ENCODE measurements at places on chromosomes 7 and 10.

- DNase-seq = no peak
Measured at GRCh38 chr10:114515298-114515914, 111.1 kb upstream of the AFAP1L2 start.

DNA sequence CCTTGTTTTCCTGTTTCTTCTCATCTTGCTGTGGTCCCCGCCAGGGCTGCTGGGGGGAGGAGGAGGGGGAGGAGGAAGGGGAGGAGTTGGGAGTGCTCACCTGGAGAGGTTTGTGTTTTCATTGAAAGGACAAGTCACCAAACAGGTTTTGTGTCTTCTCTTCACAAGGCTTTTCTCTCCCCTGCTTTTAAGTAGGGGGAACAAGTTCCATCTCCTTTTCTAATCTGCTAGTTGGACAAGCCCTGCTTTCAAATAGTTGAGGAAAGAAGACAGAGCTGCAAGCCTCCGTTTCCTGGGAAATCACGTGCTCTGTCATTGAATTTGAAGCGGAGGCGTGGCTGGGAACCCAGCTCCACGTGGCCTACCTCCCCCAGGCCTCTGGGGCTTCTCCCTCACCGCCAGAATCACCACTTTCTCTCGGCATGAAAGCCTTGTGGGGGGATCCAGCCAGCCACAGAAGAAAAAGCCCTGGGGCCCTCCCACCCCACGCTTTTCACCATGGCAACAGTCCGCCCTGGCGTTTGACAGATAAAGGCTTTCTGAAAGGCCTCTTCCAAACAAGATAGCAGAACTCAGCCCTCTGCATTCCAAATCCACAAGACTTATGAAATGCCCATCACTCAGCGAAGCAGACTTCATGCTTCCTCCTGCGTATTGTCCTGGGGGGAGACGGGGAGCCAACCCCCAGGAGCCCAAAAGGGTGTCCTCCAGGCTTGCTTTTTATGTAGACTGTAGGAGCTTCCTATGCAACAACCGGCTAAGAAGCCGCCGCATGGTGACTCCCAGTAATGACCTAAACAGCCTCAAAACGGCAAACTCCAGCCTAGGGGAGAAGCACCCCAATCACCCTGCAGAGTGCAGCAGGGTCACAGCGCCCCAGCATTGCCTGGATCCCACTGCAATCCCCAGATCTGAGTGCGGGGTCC is 51.7 kb downstream of the PROSER2 start:
- DNase-seq = peak; percentile 33

DNA sequence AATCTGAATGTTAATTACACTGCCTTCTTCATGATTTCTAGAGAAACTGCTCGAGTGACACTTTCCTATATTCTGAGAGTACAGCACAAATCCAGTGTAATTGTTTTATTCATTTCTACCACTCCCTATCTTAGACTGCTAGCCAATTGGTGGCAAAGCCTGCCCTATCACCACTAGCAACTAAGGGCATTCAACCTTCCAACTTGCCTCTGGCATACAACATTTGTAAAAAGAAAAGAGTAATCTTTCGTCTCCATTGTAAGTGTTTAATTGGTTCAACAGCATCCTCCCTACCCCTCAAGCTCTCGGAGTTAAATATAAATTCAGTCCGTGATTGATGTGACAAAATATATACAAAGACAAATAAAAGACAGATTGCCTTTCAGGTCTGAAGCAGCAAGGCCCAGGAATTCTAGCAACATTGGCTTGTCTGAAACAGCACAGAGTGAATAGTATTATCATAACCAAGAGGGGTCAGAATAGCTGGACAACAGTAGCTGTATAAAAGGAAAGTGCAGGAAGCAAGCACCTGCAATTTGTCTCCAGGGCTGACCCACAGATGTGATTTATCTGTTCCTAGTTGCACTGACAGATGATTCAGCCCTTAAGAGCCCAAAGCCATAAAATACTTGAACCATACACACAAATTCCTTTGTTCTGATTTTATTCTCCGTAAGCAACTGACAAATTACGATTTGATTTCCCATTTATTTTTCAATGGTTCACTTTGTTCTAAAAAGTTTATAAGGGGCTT is 47.6 kb upstream of the ANKRD1 start:
- DNase-seq = no peak

GRCh38 chr10:121640266-121640665 is 42.0 kb upstream of the FGFR2 start:
- DNase-seq = no peak

GRCh38 chr7:39446546-39446945 is 119.7 kb upstream of the YAE1 start:
- no peak for DNase-seq

GRCh38 chr10:49620286-49620810 is 6.5 kb downstream of the CHAT start:
- DNase-seq = no peak

GRCh38 chr7:134101716-134102115 is 25.4 kb upstream of the LRGUK start:
- no peak for DNase-seq

DNA sequence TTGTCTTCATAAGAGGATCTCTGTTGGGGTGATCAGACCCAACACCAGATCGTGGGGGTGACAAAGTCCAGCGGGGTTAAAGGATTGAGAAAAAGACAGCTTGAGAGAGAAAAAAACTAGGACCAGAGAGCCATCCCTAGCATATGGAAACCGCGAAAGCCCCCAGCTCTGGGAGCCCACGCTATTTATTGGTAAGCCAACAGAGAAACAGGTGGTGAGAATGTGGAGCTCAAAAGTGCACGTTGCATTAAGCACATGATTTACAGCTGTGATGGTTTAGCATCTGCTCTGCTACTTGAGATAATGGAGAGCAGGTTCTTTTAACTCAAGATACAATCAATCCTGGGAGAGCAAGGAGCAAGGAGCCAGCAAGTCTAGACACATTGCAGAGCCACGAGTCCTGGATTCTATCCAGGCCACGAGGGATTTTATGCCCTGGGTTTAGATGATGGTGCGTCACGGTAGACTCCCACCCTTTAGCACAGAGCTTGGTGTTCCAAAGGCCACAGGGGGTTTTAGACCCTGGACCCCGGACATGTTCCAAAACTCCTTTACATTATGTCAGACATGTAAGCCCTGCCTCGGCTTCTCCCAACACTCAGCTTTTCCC is 755.2 kb upstream of the SORCS1 start:
- no peak for DNase-seq

DNA sequence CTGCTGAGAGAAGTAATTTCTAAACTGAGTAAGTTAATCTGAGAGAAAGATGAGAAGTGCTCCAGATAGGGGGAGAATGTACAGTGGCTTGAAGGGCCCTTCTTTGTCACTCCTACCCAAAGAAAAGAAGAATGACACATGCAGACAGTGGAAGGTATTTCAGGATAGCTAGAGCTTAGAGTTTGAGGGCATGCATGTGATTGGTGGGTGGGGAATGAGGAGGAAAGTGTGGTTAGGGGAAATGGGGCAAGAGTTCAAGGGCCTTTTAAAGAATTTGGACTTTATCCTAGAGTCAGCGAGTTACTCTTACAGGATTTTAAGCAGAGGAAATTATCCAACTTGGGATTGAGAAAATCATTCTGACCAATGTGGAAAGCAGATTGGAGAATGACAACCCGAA is 50.0 kb downstream of the ANLN start:
- DNase-seq = no peak

DNA sequence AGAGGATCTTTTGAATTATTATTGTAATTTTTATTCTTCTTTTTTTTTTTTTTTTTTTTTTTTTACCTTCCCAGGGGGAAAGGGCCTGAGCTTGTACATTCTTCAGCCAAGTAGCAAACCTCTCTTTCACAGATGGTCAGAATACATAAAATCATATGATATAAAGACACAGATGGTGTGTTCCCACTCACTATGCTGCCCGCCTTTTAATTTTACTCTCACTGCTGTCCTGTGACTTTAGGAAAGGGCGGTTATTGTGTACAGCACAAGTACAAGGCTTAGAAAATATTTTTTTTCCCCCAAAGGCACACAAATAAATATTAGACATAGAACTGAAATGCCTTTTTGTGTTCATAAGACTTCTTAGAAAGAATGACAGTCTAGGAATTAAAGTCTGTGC is 213.6 kb downstream of the RPS24 start:
- no peak for DNase-seq

GRCh38 chr7:4787947-4788626 is 12.7 kb downstream of the AP5Z1 start:
- no peak for DNase-seq

DNA sequence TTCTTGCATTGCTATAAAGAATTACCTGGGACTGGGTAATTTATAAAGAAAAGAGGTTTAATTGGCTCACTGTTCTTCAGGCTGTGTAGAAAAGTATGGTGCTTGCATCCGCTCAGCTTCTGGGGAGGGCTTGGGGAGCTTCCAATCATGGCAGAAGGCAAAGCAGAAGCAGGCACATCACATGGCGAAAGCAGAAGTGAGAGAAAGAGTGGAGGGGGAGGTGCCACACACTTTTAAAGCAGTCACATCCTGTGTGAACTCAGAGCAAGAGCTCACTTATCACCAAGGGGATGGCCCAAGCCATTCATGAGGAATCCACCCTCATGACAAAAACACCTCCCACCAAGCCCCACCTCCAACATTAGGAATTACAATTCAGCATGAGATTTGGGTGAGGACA is 303.5 kb downstream of the OTUD1 start:
- DNase-seq = no peak

GRCh38 chr7:81846398-81846797 is 76.6 kb upstream of the HGF start:
- no peak for DNase-seq

GRCh38 chr7:106037489-106038176 is 74.5 kb downstream of the SYPL1 start:
- no peak for DNase-seq

GRCh38 chr10:98472196-98472595 is 25.5 kb upstream of the HPS1 start:
- DNase-seq = no peak

DNA sequence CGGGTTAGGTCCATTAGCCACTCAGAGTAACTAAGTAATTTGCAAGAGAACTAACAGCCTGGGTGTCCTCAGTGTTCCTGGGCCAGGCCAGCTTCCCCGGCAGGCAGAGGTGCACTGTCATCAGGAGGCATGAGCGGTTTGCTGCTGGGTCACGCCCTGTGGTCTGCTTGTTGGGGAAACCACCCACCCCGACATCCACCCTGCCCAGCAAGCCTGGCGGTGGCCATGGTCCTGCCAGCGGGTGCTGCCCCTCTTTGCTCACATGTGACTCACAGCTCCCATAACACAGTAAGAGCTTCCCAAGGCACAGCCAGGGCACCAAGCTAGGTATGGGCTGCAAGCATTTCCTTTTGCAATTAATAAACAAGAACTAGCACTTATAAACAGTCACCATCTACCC is 75.9 kb downstream of the RGS10 start:
- DNase-seq = no peak

GRCh38 chr7:40300146-40300670 is 165.4 kb downstream of the SUGCT start:
- DNase-seq = no peak

DNA sequence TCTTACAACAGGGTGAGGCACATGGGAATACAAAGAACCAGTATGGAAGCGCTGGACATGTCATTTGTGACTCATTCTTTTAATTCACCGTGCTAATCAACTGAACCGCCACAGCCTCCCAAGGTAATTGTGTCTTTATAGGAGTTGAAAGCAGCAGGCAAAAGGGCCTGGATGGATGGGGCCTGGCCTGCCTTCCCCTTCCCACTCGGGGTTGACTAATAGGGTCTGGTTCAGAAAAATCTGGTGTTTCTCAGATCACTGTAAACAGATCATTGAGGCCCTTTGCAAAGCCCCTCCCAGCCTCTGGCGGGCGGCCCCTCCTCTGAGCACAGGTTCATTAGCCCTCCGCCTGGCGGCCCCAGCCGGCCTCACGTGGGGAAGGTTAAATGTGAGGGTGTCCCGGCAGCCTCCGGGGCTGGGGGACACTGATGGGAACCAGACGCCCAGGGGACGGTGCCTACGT is 100.8 kb downstream of the EBF3 start:
- no peak for DNase-seq

DNA sequence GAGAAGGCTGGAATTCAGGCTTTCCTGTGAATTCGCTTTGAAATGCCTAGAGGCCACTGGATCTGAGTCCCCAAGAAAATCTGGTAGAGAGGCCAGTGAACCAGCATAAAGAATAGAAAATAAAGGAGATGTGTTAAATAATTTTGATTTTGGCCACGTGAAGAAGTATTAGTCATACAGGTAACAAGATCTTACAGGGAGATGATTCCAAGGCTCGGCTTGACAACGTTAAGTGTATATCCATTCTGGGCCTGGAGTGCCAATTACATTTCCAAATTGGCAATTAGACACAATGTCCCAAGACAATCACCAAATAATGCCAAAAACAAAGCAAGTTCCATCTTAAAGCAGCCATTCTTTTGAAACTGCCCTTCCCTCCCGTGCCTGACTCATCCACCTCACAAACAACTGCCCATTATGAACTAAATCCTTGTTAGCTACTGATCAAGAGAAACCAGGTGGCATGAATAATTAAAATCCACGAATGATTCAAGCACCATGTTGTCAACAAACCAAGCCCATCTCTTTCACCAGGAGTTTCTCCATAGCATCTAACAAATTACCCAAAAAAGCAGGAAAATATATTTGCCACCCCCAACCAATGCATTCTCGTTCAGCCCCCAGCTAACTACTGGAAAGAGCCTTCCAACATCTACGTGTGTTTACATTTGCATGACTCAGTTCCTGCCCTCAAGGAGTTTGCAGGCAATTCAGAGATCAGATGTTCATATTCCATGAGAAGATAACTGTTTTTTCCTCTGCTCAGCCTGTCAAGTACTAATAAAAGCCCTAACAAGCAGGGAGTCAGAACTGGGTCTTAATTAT is 8.5 kb downstream of the KCNMA1 start:
- DNase-seq = no peak

- peak; percentile 36 for DNase-seq
Measured at GRCh38 chr10:102230861-102231356, 4.8 kb downstream of the ELOVL3 start.

All from T-cell (primary cell).